ENCODE measurements at places on chromosomes 7 and 10.
A peak's percentile ranks its signal among the peaks of the same experiment; 100 is the strongest.

DNA sequence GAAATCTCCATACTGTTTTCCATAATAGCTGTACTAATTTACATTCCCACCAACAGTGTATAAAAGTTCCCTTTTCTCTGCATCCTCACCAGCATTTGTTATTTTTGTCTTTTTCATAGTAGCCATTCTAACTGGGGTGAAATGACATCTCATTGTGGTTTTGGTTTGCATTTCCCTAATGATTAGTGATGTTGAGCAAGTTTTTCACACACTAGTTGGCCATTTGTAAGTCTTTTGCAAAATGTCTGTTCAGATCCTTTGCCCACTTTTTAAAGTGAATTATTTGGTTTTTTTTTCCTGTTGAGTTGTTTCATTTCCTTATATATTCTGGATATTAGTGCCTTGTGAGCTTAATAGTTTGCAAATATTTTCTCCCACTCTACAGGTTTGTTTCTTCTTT lies 101.0 kb upstream of the NFE2L3 start:
- no peak for DNase-seq

DNA sequence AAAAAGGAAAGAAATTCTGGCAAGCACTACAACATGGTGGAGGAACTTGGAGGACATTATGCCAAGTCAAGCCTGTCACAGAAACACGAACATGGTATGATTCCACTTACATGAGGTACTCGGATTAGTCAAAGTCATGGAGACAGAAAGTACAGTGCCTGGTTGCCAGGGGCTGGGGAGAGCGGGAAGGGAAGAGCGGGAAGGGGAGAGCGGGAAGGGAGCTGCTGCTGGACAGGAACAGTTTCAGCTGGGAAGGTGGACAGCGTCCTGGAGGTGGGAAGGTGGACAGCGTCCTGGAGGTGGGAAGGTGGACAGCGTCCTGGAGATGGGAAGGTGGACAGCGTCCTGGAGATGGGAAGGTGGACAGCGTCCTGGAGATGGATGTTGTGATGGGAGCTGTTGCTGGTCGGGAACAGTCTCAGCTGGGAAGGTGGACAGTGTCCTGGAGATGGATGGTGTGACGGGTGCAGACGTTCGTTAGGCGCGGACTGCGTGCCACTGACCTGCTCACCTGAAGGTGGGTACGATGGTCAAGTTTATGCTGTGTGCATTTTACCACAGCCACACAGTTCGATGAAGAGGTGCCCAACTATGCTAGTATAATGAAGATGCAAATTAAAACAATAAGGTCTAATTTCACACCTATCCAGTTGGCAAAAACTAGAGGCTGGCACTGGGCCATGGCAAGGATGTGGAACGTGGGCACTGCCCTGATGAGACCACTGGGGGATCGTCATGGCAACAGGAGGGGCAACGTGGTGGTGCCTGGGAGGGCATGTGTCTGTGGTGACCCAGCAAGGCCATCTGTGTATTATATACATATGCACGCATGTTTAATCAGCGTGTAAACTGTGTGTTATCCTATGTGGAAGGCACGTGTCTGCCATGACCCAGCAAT lies 103.8 kb downstream of the NKX6-2 start:
- no peak for DNase-seq

DNA sequence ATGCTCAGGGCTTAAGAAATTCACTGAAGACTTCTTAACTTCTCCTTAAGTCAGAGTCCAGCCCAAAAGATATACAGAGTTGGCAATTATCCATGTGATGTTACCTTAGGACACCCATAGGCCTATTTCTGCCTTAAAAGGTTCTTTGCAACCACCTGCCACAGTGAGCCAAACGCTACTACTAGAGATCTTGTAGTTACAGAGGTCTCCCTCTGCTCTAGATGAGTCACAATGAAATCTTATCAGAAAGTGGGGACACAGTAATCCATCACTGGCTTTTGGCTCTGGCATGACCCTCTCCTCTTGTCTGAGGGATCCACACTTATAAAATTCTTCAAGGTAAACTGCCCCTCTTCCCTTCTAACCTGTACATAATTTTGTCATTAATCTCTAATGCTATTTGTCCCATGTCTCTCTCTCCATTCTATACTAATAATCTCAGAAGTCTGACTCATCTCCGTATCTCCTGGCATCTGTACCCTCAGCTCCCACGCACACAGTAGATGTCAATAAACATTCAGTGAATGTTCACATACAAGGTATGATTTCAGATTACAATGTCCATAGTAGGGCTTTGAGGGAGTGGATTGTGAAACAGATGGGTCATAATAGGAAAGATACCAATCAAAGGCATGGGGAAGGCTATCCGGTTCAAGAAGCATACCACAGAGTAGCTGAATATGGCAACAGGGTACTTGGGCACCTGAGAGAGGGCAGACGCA lies 112.1 kb downstream of the SGMS1 start:
- DNase-seq, result no peak

- DNase-seq, result peak; percentile 98
Observed at GRCh38 chr7:154879629-154880028, 123.3 kb downstream of the PAXIP1 start.

- DNase-seq, result no peak
Observed at GRCh38 chr7:107080099-107080505, 35.6 kb downstream of the PRKAR2B start.

DNA sequence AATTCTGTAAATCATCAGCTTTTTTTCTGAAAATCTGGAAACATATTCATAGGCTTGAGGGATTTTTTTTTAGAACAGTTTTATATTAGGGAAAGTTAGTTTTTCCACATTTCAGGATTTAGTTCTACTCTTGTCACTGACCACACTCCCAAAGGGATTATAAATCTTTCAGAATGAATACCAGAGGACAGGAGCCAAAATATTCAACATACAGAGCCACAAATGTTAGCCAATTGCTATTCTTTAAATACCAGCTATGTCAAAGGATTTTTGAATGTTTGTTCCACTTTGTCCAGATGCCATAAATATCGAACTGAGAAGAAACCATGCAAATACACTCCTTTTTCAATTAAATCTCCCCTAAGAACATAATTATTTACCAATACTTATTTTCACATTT lies 50.7 kb downstream of the ODAD2 start:
- no peak for DNase-seq

- DNase-seq, result no peak
Observed at GRCh38 chr7:105532709-105533460, 884 bp downstream of the RINT1 start.

- DNase-seq, result no peak
Observed at GRCh38 chr7:15954671-15955354, 268.3 kb upstream of the MEOX2 start.

GRCh38 chr10:61923210-61923949 lies 21.9 kb downstream of the ARID5B start:
- DNase-seq, result peak; percentile 2

- DNase-seq, result no peak
Observed at GRCh38 chr7:24729365-24730017, 27.8 kb downstream of the GSDME start.

DNA sequence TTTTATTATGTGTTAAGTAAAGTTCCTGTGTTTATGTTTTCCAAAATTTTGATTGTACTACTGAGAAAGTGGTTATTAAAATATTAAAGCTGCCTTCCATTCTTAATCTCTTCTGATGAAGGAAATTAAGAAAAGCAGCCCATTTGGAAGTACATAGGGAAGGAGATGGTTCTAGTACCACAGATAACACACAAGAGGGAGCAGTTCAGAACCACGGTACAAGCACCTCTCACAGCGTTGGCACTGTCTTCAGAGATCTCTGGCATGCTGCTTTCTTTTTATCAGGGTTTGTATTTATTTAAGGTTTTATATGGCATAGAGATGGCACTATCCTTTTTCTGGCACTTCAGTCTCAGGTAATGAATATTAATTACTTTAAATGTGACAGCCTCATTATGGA lies 111.6 kb downstream of the PHTF2 start:
- DNase-seq, result peak; percentile 15

DNA sequence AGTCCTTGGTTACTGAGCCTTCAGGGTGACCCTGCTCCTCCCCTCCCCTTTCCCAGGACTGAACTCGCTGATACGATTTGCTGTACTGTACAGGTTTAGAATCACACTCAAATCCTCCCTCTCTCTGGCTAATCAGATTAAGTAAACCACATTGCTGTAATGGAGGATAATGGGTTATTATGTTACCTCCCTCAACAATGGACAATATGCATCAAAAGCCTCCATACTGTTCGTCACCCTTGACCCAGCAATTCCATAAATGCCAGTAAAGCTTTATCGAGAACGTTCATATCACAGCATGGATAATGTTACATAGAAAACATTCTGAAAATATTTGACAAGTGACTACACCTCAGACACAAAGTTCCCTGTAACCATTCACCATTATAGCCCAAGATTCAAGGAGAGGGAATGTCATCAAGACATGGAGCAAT lies 61.7 kb downstream of the FAM107B start:
- no peak for DNase-seq

DNA sequence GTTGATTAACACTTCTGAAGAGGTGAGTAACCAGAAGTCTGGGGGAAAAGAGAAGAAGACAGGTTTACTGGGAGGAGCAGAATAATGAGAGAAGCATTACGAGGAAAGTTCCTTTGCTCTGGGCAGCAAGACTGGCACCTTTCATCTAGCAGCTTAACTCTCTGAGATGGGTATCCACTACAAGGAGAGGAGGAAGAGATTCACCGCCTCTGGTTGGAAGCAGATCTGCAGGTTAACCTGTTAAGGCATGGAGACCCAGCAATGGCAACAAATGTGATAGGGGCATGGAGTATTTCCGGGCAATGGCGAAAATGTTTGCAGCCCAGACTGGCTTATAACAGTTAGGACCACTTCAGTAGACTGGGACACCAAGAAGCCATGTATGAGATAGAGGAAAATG lies 162.2 kb downstream of the TFEC start:
- DNase-seq, result no peak

- DNase-seq, result no peak
Observed at GRCh38 chr10:132359305-132360040, 27.5 kb downstream of the LRRC27 start.

- DNase-seq, result no peak
Observed at GRCh38 chr10:18377898-18378297, 237.7 kb downstream of the CACNB2 start.

- no peak for DNase-seq
Observed at GRCh38 chr7:98315318-98315993, 34.0 kb downstream of the BRI3 start.

DNA sequence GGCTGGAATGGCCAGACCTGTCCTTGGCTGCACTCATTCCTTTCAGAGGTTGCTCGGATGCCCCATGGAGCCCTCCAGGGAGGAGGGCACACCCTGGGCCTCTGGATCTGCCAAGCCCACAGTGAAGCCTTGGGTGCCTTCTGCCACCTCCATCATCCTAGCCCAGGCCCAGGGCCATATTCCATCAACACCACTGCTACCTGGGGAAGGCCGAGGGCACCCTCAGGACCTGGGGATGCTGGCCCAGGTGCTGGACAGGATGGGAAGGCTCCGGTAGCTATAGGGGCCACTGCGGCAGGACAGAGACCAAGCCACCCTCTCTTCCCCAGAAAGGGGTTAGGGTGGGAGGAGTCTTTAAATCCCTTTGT lies 810 bp downstream of the OPN4 start:
- no peak for DNase-seq

GRCh38 chr10:12588091-12588860 lies 238.9 kb downstream of the CAMK1D start:
- DNase-seq, result no peak

DNA sequence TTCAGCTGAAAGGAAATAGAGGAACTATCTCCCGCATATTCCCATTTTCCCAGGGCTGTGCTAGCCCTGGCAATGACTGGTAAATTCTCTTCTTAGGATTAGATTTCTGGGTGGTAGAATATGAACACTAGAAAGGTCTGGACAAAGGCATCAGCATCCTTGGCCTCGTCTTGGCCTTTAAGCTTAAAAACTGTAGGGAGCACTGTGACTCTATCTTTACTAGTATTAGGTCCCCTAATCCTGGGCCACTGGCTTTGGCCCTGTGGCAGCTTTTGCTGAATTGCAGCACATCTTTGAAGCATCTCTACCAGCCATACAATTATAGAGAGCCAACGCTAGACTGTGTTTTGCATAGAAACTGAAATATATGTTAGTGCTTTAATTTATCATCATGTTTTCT lies 41.5 kb upstream of the EBLN1 start:
- no peak for DNase-seq

GRCh38 chr10:127995939-127996338 lies 89.0 kb downstream of the PTPRE start:
- DNase-seq, result no peak

DNA sequence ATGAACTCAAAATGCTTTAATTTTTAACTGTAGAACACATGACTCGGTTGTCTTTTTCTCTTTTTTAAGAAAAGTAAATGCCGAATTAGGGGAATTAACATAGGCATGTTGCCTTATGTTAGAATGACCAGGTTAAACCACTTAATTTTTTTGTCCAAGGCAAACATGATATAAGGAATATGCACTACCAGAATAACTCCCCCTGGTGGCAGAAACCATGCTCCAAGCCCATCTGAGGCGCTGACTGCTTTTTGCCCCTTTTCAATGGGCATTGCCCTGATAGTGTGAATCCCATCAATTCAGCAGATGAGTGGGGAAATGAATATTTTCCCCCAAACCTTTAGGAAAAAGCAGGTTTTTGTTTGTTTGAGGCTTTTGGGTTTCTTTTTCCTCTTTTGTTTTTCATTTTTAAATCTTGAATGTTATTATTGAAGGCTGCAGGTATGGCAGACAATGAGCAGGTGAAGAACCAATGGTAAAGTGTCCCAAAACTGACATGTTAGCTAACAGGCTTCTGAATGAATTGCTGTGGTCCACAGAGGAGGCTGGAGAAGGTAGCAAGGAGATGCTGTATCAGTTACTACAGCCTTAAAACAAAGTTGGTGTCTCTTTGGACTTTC lies 284.3 kb downstream of the SORCS3 start:
- DNase-seq, result peak; percentile 0

GRCh38 chr10:93991114-93991513 lies 2.6 kb upstream of the PLCE1 start:
- DNase-seq, result no peak

GRCh38 chr10:127150136-127150535 lies 46.3 kb downstream of the INSYN2A start:
- DNase-seq, result no peak

GRCh38 chr7:147308539-147308938 lies 1191.9 kb downstream of the CNTNAP2 start:
- DNase-seq, result no peak

DNA sequence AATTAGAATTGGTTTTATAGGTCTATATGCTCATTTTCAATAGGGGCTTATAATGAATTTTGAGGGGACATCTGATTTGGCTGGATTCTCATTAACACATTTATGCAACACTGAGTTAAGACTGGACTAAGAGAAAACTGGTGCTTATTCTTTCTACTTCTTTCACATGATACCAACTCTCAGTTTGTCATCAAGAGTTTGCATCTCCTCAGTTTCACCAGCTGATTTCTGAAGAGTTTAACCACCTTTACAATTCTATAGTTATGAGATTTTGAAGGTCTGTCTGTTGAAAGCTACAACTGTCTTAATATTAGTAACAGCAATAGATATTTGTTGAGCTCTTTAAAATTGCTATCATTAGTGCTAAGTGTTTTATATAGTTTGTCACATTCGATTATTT lies 867.0 kb upstream of the SORCS1 start:
- DNase-seq, result no peak

DNA sequence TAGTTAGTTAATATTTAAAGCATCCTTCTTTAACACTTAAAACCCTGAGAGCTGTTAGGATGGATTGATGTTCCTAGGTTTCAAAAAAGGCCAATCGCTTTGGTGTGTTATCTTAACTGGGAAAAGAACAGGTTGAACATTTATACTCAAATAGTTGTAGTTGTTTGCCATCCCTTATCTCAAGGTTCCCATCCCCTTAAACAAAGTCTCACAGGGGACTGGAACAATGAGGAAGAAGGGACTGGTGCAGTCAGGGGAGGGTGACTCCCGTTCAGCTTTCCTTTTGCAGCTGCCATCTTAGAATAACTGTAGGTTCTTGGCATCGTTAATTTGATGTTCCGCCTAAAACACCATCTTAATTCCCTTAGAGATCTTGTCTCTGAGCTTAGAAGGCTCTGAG lies 2.6 kb upstream of the KBTBD2 start:
- DNase-seq, result no peak
